CD4-positive, alpha-beta T cell (primary cell): ENCODE measurements at places on chromosomes 13 and 19. TPM values are rescaled to one million over a fixed set of nuclear protein-coding genes. Genes with fewer than 3 reads are reported as not detected.

GRCh38 chr13:95921485-95921884 is 131.7 kb downstream of the UGGT2 start:
- DNase-seq, result no peak

- DNase-seq, result no peak
These were observed 4.2 kb downstream of the VMAC start for GRCh38 chr19:5908773-5909442.

DNA sequence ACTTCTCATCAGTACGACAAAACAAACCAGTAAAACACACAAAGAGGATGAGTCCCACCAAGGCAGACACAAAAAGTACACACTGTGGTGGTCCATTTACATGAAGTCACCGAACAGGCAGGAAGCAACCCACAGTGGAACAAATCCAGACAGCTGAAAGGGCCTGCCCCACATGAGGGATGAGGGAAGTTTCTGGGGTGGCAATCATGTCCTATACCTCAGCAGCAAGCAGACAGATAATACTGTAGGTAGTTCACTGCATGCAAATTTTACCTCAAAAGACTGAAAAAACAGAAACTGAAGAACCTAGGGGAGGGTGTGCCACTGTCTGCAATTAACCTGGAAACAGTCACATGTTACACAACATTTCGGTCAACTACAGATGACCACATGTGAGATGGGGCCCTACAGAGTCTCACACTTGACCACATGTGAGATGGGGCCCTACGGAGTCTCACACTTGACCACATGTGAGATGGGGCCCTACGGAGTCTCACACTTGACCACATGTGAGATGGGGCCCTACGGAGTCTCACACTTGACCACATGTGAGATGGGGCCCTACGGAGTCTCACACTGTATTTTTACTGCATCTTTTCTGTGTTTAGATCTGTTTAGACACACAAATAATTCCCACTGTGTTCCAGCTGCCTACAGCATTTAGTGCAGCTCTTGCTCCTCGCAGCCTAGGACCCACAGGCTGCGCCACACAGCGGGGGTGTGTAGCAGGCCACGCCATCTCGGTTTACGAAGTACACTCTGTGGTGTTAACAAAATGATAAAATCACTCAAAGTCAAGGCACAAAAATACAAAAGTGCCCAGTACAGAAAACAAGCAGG is 22.2 kb downstream of the PCID2 start:
- peak; percentile 31 for DNase-seq

Gene CFAP97D2
- total RNA-seq, result 0.47 TPM

Gene RAB3A
- total RNA-seq, result 31.2 TPM

- no peak for DNase-seq
These were observed 238.8 kb upstream of the PCDH20 start for GRCh38 chr13:61654481-61654880.

Gene KIR2DL1
- total RNA-seq, result not detected

- DNase-seq, result no peak
These were observed 9.4 kb upstream of the PGLYRP2 start for GRCh38 chr19:15488489-15489226.

DNA sequence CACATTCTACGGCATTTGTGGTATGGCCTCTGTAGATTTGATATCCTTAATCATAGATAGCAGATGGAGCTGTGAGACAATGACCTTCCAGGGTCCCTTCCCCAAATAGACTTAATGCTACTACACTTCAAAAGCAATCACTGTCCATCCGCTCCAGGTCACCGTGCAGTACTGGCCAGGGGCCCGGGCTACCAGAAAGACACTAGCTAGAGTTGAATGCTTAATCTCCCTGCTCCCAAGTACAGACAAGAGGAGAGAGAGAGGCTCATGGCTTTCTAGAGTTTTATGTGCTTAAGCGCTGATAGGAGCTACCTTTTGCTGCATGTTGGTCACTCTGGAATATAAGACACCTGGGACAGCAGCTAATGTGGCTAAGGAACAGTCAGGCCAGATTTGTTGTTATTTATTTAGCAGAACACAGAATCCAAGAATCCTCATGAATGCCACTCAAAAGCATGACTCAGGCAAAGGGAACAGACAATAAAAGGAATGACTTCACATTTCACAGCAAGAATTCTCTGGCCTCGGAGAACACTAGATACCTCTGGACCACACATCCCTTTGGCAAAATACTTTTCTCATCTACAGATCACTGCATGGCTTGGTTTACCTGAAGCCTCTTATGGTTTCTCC is 165.0 kb downstream of the LACC1 start:
- no peak for DNase-seq

GRCh38 chr13:27929868-27930267 is 10.1 kb downstream of the PDX1 start:
- no peak for DNase-seq

DNA sequence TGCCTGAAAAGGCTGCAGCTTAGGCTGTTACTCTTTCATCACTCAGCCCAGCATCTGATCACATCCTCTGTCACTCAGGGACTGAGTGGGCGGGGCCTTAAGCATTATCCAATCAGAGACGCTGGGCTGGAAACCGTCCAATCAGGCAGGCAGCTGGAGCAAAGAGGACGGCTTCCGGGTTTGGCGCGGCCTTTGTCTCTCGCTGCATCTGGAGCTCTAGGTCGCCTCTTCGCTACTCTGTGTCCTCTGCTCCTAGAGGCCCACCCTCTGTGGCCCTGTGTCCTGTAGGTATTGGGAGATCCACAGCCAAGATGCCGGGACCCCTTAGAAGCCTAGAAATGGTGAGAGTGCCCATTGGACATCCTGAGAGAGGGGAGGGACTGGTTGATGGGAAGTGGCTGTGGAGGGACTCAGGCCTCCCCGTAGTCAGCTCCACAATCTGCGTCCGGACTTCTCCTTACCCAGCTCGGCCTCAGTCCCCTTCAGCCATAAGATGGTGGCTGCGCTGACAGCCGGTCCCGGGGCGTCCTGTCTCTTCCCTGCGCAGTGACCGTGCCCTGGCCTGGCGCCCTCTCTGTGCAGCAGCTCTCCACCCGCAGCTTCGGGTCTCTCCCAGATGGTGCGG is at the start of gene ZNF486:
TSS of gene ZNF486 (plus strand) at position 195 of the 625 bp plus-strand sequence. CDS start at position 312, 117 bp downstream.
- peak; percentile 85 for DNase-seq

GRCh38 chr13:91346850-91347201 is 661 bp upstream of the MIR17HG start:
- peak; percentile 6 for DNase-seq
